Stimulated activated CD4-positive, alpha-beta T cell treated with anti-CD3 and anti-CD28 coated beads, Interleukin-4, amount 100 ng/mL, for 4 hours (primary cell): ENCODE measurements at places on chromosomes 6 and 20.

DNA sequence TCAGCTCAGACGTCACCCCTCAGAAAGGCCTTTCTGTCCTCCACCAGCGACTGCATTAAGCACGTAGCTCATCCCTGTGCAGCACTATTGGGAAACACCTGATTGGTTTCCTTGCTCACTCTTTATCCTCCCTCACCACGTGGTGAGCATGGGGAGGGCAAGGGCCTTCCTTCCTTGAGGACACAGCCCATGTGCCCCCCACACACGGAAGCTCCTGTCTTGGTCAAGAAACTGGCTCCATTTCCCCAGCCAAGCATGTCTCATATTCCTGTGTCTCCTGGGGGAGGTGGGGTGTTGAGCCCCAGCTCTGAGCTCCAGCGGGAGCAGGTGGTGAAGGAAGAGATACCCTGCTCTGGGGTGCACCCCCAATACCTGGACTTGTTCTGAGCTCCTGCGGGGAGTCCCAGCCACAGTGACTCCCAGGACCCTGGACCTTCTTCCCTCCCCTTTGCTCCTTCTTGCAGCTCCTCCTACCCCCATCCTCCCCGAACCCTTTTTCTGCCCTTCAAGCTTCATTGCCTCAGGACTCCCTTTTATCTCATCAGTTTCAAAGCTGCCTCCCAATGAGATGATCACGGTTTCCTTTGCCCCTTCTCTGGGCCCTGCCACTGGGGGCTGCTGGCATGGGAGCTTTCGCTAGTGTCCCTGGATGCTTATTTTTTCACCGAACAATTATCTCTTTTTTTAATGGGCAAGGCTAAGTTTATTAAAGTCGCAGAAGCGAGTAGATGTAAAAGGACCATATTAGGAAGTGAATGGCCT, 230.1 kb downstream of the TFAP2C start:
- no peak for DNase-seq

- no peak for DNase-seq
Observed at GRCh38 chr6:112225691-112226090, 28.7 kb downstream of the LAMA4 start.

GRCh38 chr6:93468291-93468690, 48.9 kb upstream of the EPHA7 start:
- no peak for DNase-seq

- no peak for DNase-seq
Observed at GRCh38 chr6:12586721-12587480, 129.7 kb upstream of the PHACTR1 start.
